ENCODE measurements at places on chromosomes 16 and 17.

- no peak for DNase-seq
Measured at GRCh38 chr16:66427036-66427860, at the start of gene BEAN1. BEAN1 (plus strand) TSS chr16:66427295; CDS start chr16:66437677, 10,382 bp downstream.

DNA sequence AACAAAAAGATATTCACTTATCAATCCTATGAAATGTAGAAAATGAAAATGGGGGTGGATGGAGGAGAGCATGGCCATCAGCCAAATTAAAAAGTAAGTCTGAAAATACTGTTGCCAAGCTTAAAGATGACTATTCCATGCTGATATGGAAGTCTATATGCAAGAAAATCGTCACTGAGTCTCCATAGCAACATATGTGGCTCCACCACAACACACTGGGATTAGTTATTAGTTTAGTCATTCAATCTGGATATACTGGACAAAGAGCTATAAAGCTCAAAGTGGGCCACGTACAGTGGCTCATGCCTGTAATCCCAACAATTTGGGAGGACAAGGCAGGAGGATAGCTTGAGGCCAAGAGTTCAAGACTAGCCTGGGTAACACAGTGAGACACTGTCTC is 24.7 kb upstream of the PSMD7 start:
- DNase-seq = no peak

DNA sequence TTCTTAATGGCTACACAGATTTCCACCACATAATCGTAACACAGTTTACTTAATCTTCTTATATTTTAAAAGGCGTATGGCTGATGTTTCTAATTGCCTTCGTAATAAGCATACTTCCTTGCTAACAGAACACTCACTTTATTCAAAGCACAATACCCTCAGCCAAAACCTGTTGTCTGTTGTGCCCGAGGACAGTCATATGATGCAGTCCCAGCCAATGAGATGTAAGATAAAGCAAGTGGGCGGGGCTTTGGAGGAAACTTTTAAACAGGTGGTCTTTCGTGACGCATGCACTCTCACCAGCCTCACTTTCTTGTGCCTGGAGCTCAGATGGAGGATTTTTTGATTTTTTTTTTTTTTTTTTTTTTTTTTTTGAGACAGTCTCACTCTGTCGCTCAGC is 174.1 kb downstream of the ZFHX3 start:
- DNase-seq = no peak

- no peak for DNase-seq
Measured at GRCh38 chr17:39938140-39938869, 10.8 kb downstream of the LRRC3C start.

DNA sequence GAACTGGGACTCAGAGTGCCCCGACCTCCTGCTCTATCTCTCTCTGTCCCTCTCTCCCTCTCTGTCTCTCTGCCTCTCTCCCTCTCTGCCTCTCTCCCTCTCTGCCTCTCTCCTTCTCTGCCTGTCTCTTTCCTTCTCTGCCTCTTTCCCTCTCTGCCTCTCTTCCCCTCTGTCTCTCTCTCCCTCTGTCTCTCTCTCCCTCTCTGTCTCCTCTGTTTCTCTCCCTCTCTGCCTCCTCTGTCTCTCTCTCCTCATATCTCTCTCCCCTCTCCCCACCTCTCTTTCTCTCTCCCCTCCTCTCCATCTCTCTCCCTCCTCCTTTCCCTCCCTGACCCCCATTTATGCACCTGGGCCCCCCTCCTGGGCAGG is 32.7 kb downstream of the TNFRSF13B start:
- DNase-seq = no peak

GRCh38 chr16:50254072-50254471 is 12.3 kb upstream of the ADCY7 start:
- DNase-seq = no peak

DNA sequence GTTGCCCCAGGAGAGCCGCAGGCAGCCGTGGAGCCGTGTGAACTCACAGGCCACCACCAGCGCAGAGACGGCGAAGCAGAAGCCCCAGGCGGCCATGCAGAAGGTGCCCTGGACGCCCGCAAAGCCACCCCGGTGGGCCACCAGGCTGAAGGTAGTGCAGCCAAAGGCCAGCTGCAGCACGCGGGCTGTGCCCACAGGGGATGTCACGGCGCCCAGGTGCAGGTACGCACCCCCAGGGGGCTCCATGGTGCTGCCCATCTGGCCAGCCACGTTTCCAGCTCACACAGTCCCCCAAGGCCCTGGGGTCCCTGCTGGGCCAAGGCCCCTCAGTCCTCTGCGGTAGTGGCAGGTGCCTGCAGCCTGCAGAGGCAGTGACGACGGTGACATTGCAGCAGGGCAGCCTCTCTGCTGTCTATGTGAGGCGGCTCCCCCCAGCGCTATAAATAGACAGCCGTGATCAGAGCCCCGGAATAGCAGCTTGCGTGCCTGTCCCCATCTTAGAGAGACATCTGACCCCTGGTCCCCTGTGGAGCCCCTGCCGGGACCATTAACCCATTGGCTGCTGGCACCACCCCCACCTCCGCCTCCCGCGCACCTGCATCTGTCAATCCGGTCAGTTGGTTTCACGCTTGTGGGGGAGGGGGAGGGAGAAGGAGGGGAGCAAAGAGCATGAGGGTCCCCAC is 4.5 kb upstream of the PYCR1 start:
- no peak for DNase-seq

DNA sequence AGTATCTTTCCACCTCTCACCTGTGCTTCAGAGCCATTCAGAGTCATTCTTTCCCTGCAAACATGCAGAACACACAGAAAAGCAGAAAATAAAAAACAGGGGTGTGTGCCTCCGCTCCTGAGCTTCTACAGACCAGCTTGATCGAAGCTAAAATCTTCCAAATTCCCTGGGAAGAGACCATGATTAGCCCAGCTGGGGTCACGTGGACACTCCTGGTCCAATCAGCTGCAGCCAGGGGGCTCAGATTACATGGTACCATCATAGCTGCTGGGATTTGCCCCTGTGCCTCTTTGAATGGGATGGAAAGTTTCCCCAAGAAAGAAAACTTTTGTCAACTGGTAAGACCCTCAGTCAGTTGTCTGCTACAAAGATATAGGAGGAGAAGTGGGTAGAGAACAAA is 159.9 kb downstream of the TMEM114 start:
- DNase-seq = no peak

Measured in thoracic aorta (tissue), 2 donors.